T-helper 2 cell (primary cell): ENCODE measurements at places on chromosomes 5 and 9.

- DNase-seq = no peak
These were observed 568.7 kb upstream of the ADAMTS16 start for GRCh38 chr5:4571248-4571948.

- peak; percentile 23 for DNase-seq
These were observed 1.3 kb downstream of the MAN2A1 start for GRCh38 chr5:109690975-109691574.

GRCh38 chr5:173916233-173916632 lies 28.1 kb downstream of the CPEB4 start:
- DNase-seq = no peak

DNA sequence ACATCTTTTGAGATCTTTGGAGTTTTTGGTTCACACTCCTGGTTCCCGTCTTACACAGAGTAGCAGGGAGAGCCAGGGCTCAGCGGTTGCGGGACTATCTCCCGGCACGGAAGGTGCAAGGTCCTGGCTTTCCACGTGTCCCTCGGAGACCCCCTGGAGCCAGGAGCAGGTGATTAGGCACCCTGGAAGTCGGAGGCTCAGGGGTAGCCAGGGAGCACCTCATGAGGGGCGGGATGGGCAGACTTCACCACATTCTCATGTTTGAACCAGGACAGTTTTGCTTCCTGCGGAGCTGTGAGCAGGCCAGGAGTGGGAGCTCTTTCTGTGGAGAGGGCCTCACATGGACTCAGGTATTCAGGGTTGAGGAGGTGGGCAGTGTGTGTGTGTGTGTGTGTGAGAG lies 273.7 kb upstream of the IRX1 start:
- DNase-seq = no peak

GRCh38 chr5:79561525-79561893 lies 47.6 kb upstream of the HOMER1 start:
- DNase-seq = no peak

- no peak for DNase-seq
These were observed 1.6 kb upstream of the OCLN start for GRCh38 chr5:69491027-69491426.
